ENCODE measurements at places on chromosomes 3 and 15. TPM values are rescaled to one million over a fixed set of nuclear protein-coding genes. Genes with fewer than 3 reads are reported as not detected.

Gene CCR8
- total RNA-seq, result not detected

Gene C15orf61
- 13.8 TPM for total RNA-seq

Gene IDH2
- 933 TPM for total RNA-seq

Gene ADAMTS9
- total RNA-seq, result 14.7 TPM

Gene SEMA5B
- 5.3 TPM for total RNA-seq

Gene HMG20A
- total RNA-seq, result 30.5 TPM

Gene PDE8A
- total RNA-seq, result 17.8 TPM

- no peak for DNase-seq
These were observed 27.9 kb upstream of the PRR23E start for GRCh38 chr3:127165036-127165435.

DNA sequence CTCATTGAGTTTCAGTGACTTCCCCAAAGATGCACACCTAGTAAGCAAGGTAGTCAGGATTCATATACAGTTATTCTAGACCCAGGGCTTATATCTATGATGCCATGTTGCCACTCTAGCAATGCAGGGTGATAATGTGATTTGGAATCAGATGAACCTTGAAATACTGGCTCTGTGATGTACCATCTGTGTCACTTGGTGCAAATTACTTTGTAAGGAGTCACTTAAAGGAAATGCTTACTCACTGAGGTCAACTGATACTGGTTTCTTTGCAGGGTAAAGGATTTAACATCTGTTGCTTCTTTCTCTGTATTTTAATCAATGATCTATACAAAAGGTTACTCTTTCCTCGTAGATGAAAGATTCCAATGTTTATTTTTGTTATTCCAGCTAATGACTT, 10.8 kb downstream of the ASB14 start:
- no peak for DNase-seq

DNA sequence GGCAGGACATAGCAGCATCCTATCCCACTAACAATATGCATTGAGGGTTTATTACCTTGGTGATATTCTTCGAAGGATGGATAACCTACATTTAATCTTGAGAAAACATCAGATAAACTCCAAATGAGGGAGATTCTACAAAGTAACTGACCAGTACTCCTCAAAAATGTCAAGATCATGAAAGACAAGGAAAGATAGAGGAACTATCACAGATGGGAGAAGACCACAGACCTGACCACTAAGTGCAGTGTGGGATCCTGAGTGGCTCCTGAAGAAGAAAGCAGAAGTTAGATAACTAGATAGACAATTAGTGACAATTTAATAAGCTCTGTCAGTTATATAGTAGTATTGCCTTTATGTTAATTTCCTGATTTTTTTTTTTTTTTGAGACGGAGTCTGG, 17.7 kb upstream of the CGNL1 start:
- no peak for DNase-seq

GRCh38 chr3:139291276-139292051, 52.4 kb upstream of the MRPS22 start:
- no peak for DNase-seq

DNA sequence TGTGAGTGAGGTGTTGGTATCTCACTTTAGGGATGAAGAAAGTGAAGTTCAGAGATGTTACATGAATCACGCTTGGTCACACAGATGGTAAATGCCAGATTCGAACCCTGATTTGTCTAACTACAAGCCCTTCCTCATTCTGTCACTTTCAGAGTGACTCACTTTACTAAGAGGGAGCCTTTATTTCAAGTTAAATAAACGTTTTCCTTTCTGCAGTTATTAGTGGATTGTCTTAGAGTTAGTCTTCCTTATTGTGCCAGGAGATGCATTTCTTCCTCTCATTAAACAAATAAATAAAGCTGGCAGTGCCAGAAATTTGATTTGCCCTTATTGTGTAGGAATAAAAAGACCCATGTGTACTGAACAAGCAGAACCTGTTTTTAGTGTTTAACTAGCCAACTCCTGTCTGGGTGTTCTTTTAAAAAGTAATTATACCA, 162.5 kb downstream of the AKAP13 start:
- DNase-seq, result no peak

DNA sequence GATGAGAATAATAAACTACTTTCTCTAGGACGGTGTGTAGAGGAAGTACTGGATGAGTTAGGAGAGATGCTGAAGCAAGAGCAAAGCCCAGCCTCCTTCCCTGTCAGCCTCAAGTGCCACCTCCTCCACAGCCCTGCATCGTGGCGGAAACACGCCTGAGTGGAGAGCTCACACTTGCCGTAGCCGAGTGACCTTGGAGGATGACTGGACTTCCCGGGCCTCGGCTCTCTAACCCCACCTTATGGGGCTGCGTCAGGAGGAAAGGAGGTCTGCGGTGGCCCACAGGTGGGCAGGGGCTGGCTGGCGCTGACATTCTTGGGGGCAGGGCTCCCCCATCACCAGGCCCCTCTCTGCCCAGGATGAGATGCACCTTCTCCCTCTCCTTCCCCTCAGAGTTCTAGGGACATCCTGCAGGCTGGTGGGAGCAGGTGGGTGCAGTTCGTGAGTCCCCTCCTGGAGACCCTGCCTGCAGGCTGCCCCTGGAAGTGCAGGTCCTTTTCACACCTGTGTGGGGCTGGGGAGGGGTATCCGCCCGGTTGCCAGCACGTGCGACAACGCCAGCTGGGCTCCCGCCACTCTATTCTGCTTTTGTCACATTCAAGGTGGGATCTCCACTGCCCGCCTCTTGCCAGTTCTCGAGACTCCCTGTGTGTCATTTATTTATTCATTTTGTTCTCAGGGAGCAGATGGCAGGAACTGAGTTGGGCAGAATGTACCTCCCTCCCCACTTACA, 175.2 kb downstream of the MEGF11 start:
- no peak for DNase-seq

- DNase-seq, result no peak
These were observed 201.3 kb downstream of the RBMS3 start for GRCh38 chr3:29481969-29482767.

DNA sequence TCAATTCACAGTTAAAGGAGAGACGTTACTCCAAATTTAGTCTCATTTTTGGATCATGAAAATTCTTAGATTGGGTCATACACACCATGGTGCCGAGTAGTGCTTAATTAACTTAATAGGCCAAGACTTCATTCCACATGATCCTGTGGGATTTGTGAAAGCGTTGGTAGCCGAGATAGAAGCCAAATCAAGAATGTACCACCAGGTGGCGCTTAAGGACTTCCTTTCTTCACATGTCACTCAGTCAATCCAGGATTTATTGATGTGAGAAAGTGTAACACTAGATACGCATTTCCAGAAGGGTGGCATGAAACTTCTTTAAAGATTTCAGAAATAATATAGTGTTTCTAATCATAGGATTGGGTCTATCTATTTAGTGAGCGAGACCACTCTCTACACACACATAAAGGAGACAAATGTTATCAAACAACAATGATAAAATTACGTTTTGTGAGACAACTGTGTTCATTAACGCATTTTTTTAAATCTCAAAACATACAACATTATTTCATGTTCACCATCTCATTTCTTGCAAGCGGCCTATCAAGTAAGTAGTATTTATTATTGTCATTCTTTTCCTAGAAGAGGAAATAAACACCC, 436.1 kb downstream of the CHL1 start:
- no peak for DNase-seq
